ENCODE measurements at places on chromosomes 2 and 18.

DNA sequence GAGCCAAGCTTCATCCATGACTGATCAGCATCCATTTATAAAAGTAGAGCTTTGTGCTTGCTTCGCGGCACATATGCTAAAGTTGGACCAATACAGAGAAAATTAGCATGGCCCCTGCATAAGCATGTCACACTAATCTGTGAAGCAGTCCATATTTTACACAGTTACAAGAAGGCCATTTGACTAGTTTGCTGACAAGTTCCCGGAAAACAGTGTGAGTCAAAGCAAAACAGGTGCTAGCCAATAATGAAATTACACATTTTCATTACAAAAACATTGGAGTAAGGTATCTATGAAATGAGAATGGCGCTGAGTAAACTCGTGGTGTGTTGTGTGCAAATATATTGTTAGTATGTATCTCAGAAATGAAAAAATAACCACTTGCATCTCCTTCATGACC lies 4.7 kb downstream of the ANKRD62 start:
- no peak for DNase-seq

DNA sequence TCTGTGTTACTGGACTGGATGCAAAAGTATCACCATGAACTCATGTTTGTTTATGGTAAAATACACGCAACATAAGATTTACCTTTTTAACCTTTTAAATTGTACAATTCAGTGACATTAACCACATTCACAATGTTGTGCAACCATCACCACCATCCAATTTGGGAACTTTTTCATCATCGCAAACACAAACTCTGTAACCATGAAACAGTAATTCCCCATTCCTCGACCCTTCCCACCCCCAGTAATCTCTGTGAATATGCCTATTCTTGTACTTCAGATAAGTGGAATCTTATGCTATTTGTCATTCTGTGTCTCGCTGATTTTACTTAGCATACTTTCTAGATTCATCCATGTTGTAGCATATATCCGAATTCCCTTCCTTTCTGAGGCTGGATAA lies 31.1 kb upstream of the EPAS1 start:
- no peak for DNase-seq

- no peak for DNase-seq
Measured at GRCh38 chr2:189633392-189633811, 27.9 kb upstream of the ASNSD1 start.

GRCh38 chr2:238169708-238170251 lies 11.0 kb downstream of the ERFE start:
- no peak for DNase-seq

DNA sequence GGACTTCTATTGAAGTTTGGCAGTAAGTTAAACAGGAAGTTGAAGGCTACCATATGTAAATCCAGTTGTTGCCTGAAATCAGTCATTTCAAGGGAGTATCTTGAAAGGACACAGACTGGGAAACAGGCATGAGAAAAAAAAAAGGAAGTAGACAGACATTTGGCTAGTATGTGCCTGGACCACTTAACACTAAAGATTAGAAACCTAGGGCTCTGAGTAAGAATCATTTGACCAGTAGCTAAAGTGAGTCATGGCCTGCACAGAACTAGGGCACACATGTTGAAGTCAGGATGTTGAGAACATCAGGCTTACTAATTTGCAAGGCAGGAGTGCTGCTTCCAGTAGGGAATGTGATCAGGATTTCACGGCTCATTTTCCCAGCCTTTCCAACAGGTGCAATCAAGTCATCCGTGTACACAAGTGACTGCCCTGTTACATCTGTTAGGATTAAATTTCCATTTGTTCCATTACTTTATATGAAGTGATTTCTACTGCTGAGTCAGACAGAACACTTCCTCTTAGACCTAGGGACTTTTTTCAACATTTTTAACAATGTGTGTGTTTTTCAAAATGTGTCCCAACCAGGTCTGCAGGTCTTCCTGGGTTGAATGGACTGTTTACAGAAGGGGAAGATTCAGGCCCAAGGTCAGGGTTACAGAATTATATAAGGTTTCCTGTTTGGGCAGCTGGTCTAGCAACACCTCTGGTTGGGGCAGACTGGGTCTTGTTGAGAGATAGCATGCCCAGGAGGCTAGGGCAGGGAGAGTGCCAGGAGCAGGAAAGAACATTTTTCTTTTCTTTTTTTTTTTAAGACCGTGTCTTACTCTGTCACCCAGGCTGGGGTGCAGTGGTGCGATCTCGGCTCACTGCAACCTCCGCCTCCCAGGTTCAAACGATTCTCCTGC lies 145.6 kb downstream of the TGIF1 start:
- peak; percentile 25 for DNase-seq

- DNase-seq, result no peak
Measured at GRCh38 chr2:46041434-46041833, 255.8 kb upstream of the EPAS1 start.

- DNase-seq, result no peak
Measured at GRCh38 chr2:128602699-128603101, 284.0 kb upstream of the HS6ST1 start.

Measured in posterior vena cava (tissue), 2 donors.